Gastroesophageal sphincter (tissue), 4 donors: ENCODE measurements at places on chromosomes 6 and 20.

GRCh38 chr6:144468709-144469108 is 183.6 kb downstream of the UTRN start:
- no peak for ATAC-seq

GRCh38 chr20:14336686-14337085 is 726 bp downstream of the FLRT3 start:
- no peak for ATAC-seq

DNA sequence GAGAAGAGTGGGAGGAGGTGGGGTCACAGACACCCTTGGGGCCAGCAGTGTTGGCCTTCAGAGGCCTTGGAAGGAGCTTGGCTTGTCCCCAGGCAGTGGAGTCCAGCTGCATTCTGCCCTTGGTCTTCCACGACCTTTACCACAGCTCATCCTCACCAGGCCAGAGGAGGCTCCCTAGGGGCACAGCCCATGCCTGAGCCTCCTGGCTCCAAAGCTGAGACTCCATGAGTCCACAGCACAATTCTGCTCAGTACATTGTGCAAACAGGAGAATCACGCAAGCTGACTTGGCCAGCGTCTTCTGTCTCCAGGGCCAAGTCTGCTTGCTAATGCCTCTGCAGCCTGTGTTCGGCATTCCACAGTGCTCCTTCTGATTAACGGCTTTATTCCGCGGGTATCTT is 337.2 kb downstream of the SMOC2 start:
- peak; percentile 89 for ATAC-seq

- no peak for ATAC-seq
Observed at GRCh38 chr6:45631396-45631795, 253.7 kb upstream of the SUPT3H start.

GRCh38 chr6:145534989-145535388 is 200.3 kb downstream of the EPM2A start:
- ATAC-seq = no peak

DNA sequence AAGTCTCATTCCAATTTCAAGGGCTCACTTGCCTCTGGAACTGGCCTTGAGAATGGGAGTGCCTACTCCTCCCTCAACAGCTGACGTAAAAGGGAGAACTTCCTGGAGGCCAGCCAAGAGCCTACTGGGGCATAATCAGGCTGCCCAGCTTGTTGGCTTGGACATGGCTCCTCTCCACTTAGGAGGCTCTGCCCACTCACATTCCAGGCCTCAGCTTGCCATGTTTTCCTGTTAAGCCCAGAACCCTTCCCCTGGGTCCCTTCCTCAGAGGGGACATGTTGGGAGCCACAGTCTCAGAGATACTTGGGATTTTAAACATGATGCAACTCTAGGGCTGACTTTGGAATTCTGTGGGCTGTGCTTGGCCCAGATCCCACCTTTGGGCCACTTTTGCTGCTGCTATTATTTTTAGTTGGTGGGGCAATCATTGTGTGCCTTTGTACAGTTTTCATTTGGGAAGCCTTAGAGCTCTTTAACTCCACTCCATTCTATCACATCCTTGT is 31.5 kb upstream of the ADTRP start:
- ATAC-seq = peak; percentile 72

GRCh38 chr6:156185113-156185512 is 592.1 kb upstream of the ARID1B start:
- ATAC-seq = no peak

GRCh38 chr6:11645016-11645415 is 107.5 kb downstream of the TMEM170B start:
- no peak for ATAC-seq

GRCh38 chr20:56422824-56423189 is 10.7 kb downstream of the CASS4 start:
- no peak for ATAC-seq

GRCh38 chr6:4398791-4399190 is 263.4 kb upstream of the ECI2 start:
- no peak for ATAC-seq

DNA sequence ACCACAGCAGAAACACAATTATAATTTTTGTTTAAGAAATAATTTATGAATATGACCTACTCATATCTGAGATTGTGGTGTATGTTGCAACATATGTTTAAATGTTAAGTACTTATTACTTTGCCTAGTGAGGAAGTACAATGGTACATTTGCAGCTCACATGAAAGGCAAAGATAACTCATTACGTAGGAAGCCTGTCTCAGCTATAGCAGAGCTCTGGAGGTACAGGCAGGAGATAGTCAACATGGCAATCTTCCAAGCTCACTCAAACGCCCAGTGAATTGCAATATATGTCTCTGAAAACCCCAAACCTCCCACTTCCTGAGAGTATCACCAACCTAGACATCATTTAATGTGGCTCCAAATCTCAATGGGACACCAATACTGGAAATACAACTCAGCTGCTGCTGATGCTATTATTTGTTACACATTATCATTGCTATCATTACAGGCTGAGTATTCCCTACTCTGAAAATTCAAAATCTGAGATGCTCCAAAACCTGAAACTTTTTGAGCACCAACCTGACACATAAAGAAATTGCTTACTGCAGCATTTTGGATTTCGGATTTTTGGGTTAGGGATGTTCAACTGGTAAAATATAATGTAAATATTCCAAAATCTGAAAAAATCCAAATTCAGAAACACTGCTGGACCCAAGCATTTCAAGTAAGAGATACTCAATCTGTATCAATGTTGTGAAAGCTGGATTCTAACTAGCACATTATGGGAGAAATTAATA is 25.1 kb upstream of the GSTA4 start:
- no peak for ATAC-seq

DNA sequence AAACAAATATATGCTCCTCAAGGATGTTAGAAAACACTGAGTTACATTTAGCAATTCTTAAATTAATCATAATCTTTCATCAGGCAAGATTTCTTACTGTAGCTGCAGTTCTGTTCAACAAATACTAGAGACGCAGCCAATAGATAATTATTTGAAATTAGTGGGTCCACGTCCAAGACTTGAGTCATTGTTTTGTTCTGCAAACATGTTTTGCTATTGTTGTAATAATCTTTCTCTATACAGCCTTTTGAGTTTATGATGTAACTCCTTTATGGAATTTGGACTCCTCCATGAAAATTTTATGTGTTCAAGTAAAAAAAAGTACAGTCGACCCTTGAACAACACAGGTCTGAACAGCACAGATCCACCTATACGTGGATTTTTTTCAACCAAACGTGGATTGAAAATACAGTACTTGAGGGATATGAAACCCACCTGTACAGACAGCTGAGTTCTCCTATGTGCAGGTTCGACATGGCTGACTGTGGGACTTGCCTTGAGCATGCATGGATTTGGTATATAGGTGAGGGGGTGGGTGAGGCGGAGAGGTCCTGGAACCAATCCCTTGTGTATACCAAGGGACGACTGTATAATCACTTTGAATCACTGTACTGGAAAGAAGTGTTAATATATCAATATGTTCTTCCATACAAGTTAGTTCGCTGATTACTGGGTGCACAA is 41.3 kb upstream of the SLC22A16 start:
- ATAC-seq = no peak

GRCh38 chr20:54295686-54296085 is 87.8 kb downstream of the PFDN4 start:
- ATAC-seq = no peak

DNA sequence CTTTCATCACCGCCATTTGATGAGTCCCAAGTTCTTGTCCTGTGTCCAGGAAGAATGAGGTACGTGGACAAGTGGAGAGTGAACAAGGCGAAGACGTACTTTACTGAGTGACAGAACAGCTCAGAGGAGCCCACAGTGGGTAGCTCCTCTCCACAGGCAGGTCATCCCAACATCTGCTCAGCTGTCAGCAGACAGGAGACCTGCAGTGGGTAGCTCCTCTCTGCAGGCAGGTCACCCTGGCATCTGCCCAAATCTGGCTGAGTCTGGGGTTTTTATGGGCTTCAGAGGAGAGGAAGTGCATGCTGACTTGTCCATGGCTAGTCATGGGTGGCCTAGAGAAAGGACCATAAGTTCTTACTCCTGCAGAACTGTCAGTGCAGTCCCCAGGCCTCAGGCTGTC is 32.7 kb upstream of the PDYN start:
- ATAC-seq = no peak

- peak; percentile 57 for ATAC-seq
Observed at GRCh38 chr6:42961020-42961470, 491 bp downstream of the GNMT start.

GRCh38 chr6:6402591-6402990 is 82.1 kb upstream of the F13A1 start:
- no peak for ATAC-seq

DNA sequence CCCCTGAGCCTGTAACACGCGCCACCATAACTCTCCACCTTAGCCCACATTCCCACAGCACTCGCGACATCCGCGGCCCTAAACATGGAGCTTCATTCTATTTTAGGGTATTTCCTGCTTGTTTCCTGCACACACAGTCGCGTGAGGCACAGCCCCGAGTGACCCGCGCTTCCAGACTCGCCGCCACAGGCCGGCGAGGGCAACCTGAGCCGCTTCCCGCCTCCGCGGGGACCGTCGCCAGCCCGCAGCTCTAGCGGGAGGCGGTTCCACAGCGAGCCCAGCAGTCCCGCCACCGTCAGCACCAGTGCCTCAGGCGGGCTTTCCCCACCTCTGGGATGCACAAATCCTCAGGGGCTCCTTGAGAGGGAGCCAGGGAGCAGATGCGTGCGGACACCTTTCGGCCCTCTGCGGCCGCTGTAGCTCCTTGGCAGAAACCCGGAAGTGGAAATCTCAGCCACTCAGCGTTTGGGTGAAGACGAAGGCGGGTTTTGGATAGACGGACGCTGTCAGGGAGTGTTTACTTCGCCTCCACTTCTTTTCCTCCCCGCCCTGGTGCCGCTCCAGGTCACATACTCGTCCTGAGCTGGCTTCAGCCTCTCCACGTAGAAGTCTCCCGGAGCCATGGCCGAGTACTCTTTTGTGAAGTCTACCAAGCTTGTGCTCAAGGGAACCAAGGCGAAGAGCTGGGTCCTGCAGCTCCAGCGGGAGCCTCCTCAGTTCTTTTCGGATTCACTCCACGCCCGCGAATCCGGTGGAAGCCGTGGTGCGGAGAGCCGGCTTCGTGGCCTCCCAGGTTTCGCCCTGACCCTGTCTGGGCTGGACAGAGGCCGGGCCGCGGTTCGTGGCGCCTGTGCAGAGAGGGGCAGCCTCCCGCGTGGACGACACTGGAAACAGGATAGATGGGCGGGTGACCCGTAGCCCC is 2177.4 kb upstream of the DEFB115 start:
- ATAC-seq = peak; percentile 57

DNA sequence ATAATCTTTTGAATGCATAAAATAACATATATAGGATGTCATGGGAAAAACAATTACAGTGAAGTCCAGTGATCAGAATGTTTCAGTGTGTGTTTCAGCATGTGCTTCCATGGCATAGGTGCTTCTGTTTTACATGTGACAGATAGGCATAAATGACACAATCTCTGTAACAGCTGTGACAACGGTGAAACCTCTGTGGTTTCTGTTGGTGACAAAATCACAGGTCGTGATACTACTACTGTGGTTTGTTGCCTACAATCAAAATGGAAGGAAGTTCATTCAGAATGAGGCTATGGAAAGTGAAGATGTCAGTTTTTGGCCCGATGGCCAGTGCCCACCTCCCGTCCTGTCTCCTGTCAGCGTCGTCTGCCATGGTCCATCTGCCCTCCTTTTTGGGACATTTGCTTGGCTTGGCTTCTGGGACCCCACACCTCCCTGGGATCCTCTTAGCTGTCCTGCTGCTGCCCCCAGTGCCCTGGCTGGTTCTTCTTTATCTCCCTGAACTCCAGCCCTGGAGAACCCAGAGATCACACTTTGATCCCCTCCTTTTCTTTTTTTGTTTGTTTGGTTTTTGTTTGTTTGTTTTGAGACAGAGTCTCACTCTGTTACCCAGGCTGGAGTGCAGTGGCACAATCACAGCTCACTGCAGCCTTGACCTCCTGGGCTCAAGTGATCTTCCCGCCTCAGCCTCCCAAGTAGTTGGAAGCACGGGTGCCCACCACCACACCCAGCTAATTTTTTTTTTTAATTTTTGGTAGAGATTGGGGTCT is 79.3 kb upstream of the NAA20 start:
- ATAC-seq = no peak

DNA sequence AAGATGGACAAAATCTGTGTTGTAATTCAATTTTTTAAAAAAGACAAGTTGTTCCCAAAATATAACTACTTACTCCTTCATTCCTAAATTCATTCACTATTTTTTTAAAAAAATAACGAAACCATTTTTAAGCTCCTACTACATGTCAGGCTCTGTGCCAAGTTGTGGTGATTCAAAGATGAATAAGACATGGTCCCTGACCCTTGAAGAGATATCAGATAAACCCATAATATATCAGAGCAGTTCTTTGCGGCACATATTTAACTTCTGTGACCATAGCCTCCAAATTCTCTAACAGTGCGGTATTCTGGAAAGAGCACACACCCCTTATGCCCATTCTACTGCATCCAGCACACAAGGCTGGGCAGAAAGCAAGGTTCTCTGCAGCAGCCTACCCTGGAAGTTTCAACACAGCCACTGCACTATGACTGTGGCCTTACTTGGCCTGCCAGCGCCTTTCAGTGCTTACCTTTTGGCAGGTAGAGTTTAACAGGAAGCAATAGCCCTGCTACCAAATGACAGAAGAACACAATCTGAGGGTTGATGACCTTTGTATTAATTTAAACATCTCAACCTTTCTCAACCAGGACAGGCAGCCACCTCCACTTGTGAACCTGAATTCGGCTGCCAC is 406.5 kb downstream of the BTBD9 start:
- ATAC-seq = no peak

DNA sequence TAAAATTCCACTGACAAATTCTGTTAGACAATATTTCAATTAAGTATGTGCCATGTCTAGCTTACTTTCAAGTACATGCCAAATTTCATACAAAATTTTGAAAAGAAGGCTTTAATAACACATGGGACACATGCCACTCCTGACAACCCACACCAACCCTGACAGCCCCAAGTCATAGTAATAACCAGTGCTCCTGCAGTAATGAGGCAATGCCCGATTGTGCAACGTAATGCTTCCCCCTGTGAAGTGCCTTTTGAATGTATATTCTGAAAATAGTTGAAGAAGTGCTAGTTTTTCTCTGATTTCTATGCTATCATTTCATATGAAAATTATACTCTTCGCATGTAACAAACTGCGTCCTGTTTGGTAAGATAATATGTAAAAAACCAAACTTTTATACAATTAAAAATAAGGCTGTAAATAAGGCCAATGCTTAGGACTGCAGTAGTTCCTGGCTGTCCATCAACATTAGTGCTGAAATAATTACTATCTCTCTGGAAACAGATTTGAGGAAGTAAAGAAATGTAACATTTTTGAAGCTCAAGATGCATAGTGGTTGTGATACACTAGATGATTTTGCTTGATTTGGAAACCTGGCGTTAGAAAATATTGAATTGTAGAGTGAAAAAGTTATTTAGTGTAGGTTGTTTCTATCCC is 125.8 kb upstream of the BCLAF1 start:
- no peak for ATAC-seq
